ENCODE measurements at places on chromosomes 2 and 18. TPM values are rescaled to one million over a fixed set of nuclear protein-coding genes. Genes with fewer than 3 reads are reported as not detected.
A peak's percentile ranks its signal among the peaks of the same experiment; 100 is the strongest.

PTPRM gene
- 6.5 TPM for total RNA-seq

TWIST2 gene
- not detected for total RNA-seq

- H3K27ac ChIP-seq: no peak overlapping the region
- peaks cover 10% of the 10 kb centered on the region for H3K27me3 ChIP-seq
- H3K36me3 ChIP-seq: peaks cover 10% of the 10 kb centered on the region
Observed at GRCh38 chr18:44893966-44894365, 213.3 kb downstream of the SETBP1 start.

- no peak overlapping the region for H3K27ac ChIP-seq
- H3K4me3 ChIP-seq: no peak overlapping the region
- peaks cover 26% of the 10 kb centered on the region for H3K36me3 ChIP-seq
- peaks cover 2% of the 10 kb centered on the region for H3K4me1 ChIP-seq
Observed at GRCh38 chr18:62500174-62500573, 22.7 kb upstream of the ZCCHC2 start.

- H3K4me1 ChIP-seq: no peaks in the 10 kb centered on the region
- H3K27me3 ChIP-seq: no peaks in the 10 kb centered on the region
- DNase-seq: no peak
- no peak overlapping the region for H3K27ac ChIP-seq
- no peaks in the 10 kb centered on the region for H3K36me3 ChIP-seq
Observed at GRCh38 chr2:6443061-6443823, 422.5 kb downstream of the CMPK2 start.

- H3K4me3 ChIP-seq: peak overlapping the region; percentile 73
- no peaks in the 10 kb centered on the region for H3K36me3 ChIP-seq
- H3K4me1 ChIP-seq: peaks cover 24% of the 10 kb centered on the region
- H3K27me3 ChIP-seq: no peaks in the 10 kb centered on the region
Observed at GRCh38 chr18:70659036-70659925, 370.4 kb downstream of the SOCS6 start.

- no peaks in the 10 kb centered on the region for H3K27me3 ChIP-seq
- no peak overlapping the region for H3K4me3 ChIP-seq
- H3K4me1 ChIP-seq: no peaks in the 10 kb centered on the region
- DNase-seq: no peak
Observed at GRCh38 chr2:192438239-192438638, 243.5 kb upstream of the TMEFF2 start.

- peak; percentile 24 for DNase-seq
- no peak overlapping the region for H3K4me3 ChIP-seq
- H3K27me3 ChIP-seq: peaks cover 2% of the 10 kb centered on the region
- peaks cover 22% of the 10 kb centered on the region for H3K4me1 ChIP-seq
- H3K27ac ChIP-seq: peak overlapping the region; percentile 12
Observed at GRCh38 chr2:128315122-128315828, 3.4 kb downstream of the HS6ST1 start.

GRCh38 chr2:209472112-209472832 lies 48.4 kb downstream of the MAP2 start:
- H3K27me3 ChIP-seq: no peaks in the 10 kb centered on the region
- H3K4me3 ChIP-seq: no peak overlapping the region
- no peak for DNase-seq
- H3K36me3 ChIP-seq: no peaks in the 10 kb centered on the region
- H3K27ac ChIP-seq: no peak overlapping the region
